ENCODE measurements at places on chromosomes 6 and 20. TPM values are rescaled to one million over a fixed set of nuclear protein-coding genes. Genes with fewer than 3 reads are reported as not detected.

PKHD1 gene
- total RNA-seq = 0.43 TPM

OR12D3 gene
- total RNA-seq = not detected

OR2H2 gene
- total RNA-seq = not detected

DNA sequence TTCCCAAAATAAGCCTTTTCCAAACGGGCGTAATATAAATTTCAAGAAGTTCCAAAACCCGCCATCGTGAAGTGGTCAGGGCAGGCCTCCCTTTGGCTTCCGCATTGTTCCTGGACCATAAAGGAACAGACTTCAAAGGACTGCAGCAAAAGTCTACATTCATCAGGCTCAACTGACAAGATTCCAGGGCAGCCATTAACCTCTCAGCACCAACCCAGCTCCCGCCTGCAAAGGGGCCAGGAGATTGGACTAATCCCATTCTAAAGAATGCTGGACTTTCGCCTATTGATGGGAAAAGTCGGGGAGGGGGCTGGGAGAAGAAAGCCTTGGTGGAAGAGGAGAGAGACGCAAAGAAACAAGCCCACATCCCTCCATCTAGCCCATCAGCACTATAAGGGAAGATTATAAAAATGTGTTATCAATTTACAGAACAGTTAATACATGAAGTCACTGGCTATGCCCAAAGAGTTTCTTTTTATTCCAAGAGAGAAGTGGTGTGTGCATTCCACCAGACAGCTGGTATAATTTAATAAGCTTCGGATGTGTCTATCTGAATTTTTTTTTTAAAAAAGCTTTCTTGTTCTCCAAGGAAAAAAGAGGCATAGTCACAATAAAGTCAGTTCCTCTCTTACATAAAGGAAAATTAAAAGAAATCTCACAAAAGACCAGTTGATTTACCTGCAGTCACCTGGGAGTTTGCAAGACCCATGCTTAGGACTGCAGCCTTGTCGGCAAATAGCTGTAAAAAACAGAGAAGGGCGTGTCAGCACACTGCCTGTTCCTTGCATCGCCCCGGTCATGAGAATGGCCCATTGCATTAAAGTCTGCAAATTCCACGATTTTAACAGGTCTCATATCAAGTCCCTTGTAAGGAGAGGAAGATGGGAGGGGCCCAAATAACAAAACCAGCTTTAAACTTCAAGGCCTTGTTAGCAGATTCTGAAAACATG lies 17.8 kb downstream of the JAG1 start:
- no peak for DNase-seq

C20orf141 gene
- total RNA-seq = not detected

GRCh38 chr6:97293198-97293696 lies 10.2 kb upstream of the MMS22L start:
- no peak for DNase-seq

DNA sequence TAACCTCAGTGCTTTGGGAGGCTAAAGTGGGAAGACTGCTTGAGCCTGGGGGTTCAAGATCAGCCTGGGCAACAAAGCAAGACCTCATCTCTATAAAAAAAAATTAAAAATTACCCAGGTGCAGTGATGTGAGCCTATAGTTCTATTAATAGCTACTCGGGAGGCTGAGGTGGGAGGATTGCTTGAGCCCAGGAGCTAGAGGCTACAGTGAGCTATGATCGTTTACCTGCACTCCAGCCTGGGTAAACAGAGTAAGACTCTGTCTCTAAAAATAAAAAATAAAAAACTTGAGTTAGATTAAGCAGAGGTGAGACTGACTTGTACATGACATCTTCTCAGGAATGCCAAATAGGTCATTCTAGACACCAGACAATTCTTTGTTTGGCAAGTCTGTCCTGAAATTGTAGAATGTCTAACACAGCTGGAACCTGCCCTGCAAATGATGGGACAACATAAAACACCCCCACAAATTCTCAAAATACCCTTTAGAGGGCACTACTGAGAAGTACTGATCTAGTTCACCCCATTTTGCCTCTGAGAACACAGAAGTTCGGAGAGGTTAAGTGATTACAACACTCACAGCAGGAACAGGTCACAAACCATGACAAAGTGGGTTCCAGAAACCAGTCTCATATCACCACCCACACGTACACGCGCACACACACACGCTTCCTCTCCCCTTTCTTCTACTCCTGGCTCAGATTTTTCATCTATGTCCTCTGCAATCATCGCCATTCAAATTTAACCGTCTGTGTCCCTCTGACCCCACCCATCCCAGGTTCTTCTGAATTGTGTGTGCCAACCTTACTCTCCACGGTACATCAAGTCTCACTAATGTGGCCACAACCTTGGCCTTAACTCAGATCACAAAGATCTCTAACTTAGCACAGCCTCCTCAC lies 38.3 kb downstream of the ARHGAP18 start:
- DNase-seq = peak; percentile 53

All from A673 (cell line).